Ascending aorta (tissue), 2 donors: ENCODE measurements at places on chromosomes 4 and X.

- no peaks in the 10 kb centered on the region for H3K27me3 ChIP-seq
- H3K4me1 ChIP-seq, result no peaks in the 10 kb centered on the region
- no peak overlapping the region for H3K4me3 ChIP-seq
- DNase-seq, result peak; percentile 76
- no peak overlapping the region for H3K27ac ChIP-seq
- H3K36me3 ChIP-seq, result no peaks in the 10 kb centered on the region
Observed at GRCh38 chrX:153900831-153901752, 3.4 kb upstream of the AVPR2 start.

DNA sequence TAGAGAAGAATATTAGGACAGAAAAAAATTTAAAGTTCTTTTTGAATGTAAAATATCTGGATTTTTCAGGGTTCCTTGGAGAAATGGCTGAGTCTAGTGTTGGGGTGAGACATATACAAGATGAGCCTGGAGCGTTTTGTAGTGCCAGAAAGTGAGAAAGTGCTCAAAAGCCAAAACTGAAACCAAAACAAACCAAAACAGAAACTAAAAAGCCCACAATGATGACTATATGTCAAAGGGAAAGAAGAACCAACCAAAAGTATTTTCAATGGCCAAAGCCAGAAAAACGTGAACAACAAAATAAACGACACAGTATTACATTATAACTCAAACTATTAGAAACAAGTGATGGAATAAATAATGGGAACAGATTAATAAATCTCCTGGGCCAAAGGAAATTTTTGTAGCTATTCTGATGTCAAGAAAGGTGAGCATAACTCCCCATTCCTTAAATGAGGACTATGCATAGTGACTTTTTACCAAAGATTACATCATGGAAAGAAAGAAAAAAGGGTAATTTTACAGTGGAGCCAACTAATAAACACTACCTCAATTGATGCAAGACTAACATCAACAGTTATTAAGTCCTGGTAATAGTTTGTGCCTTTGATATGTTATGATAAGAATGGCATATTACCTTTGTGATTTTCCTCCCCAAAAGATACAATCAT is 1137.6 kb downstream of the C4orf33 start:
- no peak overlapping the region for H3K27ac ChIP-seq
- H3K4me3 ChIP-seq, result no peak overlapping the region
- H3K4me1 ChIP-seq, result no peaks in the 10 kb centered on the region

DNA sequence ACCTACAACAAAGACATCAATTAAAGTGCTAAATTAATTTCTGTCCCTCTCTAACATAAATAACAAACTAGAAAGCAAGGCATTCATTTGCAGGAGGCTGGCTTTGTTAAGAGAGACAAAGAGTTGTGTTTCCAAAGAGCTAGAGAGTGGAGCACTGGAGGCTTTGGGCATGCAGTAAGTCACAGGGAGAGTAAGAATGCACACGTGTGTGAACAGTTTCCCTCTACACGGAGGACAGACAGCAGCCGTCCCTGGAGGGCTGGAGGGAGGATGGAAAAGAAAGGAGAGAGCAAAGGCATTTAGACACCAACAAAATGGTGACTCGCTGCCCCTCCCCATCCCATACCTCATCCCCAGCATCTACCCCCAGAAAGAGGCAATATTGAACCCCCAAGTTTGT is 20.4 kb upstream of the DCHS2 start:
- H3K4me3 ChIP-seq, result no peak overlapping the region
- no peaks in the 10 kb centered on the region for H3K4me1 ChIP-seq
- no peaks in the 10 kb centered on the region for H3K36me3 ChIP-seq
- no peak overlapping the region for H3K27ac ChIP-seq

GRCh38 chrX:114959729-114960128 is 57.7 kb downstream of the IL13RA2 start:
- H3K27ac ChIP-seq, result no peak overlapping the region

- no peaks in the 10 kb centered on the region for H3K27me3 ChIP-seq
- no peaks in the 10 kb centered on the region for H3K4me1 ChIP-seq
- no peak overlapping the region for H3K4me3 ChIP-seq
- no peak for DNase-seq
- no peaks in the 10 kb centered on the region for H3K36me3 ChIP-seq
Observed at GRCh38 chrX:124005228-124005627, 43.7 kb downstream of the STAG2 start.

DNA sequence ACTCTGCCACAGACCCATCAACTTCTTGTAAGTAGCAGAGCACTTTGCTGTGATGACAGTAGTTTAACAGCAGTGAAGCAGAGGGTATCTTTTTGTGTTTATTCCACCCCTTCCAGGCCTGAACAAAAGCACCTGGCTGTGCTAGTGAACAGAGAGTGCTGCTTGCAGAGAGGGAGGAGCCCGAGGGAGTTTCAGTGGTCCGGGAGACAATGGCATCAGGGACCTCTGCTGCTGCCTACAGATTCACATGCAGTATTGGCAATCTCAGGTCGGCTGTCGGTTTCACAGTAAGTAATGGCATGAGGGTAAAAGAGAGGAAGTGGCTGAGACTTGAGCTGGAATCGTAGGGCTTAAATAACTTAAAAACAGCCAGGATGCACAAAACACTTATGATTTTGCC is 755.8 kb downstream of the RPA4 start:
- H3K4me3 ChIP-seq, result no peak overlapping the region
- H3K27me3 ChIP-seq, result no peaks in the 10 kb centered on the region
- no peaks in the 10 kb centered on the region for H3K4me1 ChIP-seq
- no peak for DNase-seq
- H3K27ac ChIP-seq, result no peak overlapping the region

- DNase-seq, result no peak
- no peak overlapping the region for H3K4me3 ChIP-seq
- no peaks in the 10 kb centered on the region for H3K4me1 ChIP-seq
- no peaks in the 10 kb centered on the region for H3K36me3 ChIP-seq
- no peaks in the 10 kb centered on the region for H3K27me3 ChIP-seq
- no peak overlapping the region for H3K27ac ChIP-seq
Observed at GRCh38 chrX:21666679-21667078, 8.5 kb upstream of the KLHL34 start.

GRCh38 chrX:96453139-96453538 is 231.5 kb upstream of the DIAPH2 start:
- H3K27me3 ChIP-seq, result no peaks in the 10 kb centered on the region
- H3K4me3 ChIP-seq, result no peak overlapping the region
- H3K27ac ChIP-seq, result no peak overlapping the region
- H3K4me1 ChIP-seq, result no peaks in the 10 kb centered on the region
- DNase-seq, result no peak
- no peaks in the 10 kb centered on the region for H3K36me3 ChIP-seq

DNA sequence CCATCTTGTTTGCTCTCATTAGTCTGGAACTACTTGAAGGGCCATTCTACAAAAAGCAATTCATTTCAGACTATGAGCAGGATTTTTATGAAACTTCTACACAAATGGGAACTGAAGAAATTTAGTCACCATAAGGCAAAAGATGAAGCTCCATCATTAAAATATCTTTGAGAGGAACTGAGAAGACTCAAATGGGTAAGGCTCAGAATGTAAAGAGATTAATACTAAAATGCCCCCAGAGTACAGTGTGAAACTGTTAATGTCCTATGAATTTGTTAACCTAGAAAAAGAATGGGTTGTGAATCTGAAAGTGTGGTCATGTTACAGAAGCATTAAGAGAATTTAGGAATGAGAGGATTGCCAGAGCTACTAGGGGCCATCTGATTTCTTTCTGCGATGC is 77.9 kb upstream of the SLC7A11 start:
- no peaks in the 10 kb centered on the region for H3K27me3 ChIP-seq
- no peak for DNase-seq
- H3K27ac ChIP-seq, result no peak overlapping the region
- H3K36me3 ChIP-seq, result no peaks in the 10 kb centered on the region
- H3K4me3 ChIP-seq, result no peak overlapping the region

DNA sequence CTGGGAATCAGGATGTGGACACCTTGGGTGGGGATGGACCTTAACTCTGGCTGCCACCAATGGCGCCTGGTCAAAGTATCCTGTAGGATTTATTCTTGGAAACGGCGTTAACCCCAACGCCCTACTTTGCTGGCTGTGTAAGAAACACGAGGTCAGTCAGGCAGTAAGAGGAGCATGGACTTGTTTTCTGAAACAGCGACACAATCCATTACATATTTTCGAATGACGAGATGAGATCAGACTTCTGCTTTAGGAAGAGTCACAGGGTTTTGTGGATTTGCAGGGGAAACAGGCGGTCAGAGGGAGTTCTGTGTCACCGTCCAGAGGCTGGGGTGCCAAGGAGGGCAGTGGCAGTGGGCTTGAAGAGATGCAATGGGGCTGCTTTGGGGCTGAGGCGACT is 92.2 kb downstream of the TBL1X start:
- no peak for DNase-seq
- H3K36me3 ChIP-seq, result no peaks in the 10 kb centered on the region
- H3K4me3 ChIP-seq, result no peak overlapping the region
- H3K27ac ChIP-seq, result no peak overlapping the region

DNA sequence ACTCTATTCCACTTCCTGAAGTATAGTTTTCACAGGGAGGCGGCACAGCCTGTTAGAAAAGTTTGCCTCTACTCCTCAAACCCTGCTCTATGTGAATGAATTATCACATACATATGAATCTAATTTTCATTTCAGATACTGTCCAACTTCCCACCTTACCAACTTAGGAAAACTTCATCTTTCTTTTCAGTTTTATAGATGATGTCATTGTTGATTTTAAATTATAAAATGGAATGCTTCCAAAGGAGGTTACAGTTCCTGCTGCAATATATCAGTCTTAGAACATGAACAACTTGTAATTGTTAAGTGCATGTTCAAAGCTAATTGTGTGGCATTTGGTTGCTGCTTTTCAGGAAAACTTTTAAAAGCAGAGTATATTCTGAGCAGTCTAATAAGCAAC is 92.4 kb downstream of the NEUROG2 start:
- DNase-seq, result no peak
- H3K36me3 ChIP-seq, result peaks cover 18% of the 10 kb centered on the region
- H3K4me1 ChIP-seq, result no peaks in the 10 kb centered on the region
- no peaks in the 10 kb centered on the region for H3K27me3 ChIP-seq

DNA sequence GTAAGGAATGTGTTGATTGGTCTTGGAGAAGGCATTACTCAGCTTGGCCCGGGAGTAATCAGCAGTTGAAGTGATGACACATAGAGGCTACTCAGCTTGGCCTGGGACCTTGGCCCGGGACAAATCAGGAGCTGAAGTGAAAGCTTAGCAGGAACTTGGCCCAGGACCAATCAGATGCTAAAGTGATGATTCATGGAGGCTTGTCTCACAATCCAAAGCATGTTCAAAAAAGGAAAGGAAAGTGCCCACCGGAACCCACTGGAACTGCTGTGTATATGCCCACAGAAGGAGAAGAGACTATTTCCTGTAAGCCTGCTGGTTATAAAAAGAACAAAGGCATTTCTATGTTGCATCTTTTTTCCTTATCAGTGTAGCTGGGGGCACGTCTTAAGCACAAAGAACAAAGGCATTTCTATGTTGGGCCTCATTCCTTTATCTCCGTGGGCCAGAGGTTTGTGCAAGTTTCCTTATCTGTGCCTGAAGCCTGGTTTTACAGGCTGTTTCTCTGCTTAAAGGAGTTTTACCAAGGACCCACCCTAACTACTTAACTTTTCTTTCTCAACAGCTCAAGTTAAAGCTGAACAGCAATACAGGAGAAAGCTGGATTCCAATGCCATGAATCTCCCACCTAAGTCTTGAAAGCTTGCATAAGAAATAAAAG is 1176.7 kb downstream of the NLGN4X start:
- DNase-seq, result peak; percentile 61
- H3K36me3 ChIP-seq, result no peaks in the 10 kb centered on the region
- no peaks in the 10 kb centered on the region for H3K27me3 ChIP-seq
- H3K4me1 ChIP-seq, result no peaks in the 10 kb centered on the region

DNA sequence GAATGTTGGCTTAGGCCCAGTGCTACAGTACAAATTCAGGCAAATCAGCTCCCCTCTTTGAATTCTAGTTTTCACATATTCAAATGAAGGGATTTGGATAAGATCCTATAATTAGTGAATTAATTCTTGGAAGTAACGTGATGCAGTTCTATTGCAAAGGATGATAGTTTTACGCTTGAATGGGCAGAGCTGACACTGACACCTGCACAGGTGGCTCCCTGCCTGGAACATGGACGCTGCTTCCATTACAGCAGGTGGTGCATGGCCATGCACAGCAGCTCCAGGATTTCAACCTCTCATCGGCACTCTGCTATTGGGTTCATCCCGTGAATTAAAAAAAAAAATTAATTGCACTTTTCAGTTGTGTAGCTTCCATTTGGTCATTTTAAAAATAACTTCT is 28.4 kb upstream of the RPS6KA6 start:
- H3K27ac ChIP-seq, result no peak overlapping the region
- no peaks in the 10 kb centered on the region for H3K36me3 ChIP-seq
- H3K4me1 ChIP-seq, result no peaks in the 10 kb centered on the region
- H3K27me3 ChIP-seq, result no peaks in the 10 kb centered on the region

DNA sequence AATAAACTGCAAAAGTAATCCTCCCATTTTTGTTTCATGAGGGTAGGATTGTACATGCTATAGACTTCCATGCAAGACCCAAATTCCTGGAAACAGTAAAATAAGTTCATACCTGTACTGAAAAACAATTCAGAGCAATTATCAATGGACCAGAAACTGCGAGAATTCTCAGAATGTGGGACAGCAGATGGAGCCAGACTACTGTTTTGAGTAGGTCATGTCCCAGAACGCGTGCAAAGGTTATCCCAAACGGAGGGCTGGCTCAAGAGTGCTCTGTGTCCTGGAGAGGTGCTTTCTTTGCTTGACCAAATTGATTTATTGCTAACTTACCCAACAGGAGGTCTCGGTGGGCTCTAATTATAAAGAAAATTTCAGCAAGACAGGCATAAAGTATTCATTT is 1.7 kb upstream of the MAGEH1 start:
- no peaks in the 10 kb centered on the region for H3K36me3 ChIP-seq
- H3K27ac ChIP-seq, result no peak overlapping the region
- no peak for DNase-seq

DNA sequence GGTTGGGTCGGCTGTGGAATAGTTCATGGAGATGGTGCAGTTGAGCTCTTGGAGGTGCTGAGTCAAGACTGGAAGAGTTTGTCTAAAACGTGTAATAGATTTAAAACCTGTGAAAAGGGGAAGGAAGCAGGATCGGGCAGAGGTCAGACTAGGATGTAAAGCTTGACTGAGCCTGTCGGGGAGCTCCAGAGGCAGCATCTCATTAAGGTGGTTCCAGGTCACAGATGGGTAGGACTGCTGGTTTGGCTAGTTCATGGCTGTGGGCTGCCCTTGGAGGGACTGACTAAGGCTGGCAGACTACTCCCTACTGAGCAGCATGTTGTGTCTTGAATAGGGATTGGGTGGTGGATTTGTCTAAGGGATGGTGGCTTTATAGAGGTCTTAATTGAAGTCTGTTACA is 28.4 kb upstream of the WDR1 start:
- H3K4me1 ChIP-seq, result no peaks in the 10 kb centered on the region
- no peaks in the 10 kb centered on the region for H3K36me3 ChIP-seq
- no peak for DNase-seq

DNA sequence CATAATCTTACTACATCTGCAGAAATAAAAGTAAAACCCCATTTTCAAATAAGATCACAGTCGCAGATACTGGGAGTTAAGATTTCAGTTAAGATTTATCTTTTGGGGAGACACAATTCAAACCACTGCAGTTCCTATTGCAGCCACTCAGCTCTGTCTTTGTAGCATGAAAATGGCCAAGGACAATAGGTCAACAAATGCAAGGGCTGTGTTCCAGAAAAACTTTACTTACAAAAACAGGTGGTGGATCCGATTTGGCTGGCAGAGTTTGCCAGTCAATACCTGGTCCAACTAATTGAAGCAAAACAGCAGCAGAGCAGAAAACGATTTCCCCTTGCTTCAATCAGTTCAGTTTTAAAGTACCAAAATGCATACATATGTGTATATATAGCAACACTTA is 77.4 kb downstream of the TENM3 start:
- no peak overlapping the region for H3K4me3 ChIP-seq
- no peak for DNase-seq
- H3K36me3 ChIP-seq, result no peaks in the 10 kb centered on the region
- no peaks in the 10 kb centered on the region for H3K4me1 ChIP-seq
- H3K27ac ChIP-seq, result no peak overlapping the region
